CD4-positive, alpha-beta T cell treated with Interferon alpha-2 for 1 hour (primary cell): ENCODE measurements at places on chromosomes 1 and 21.

DNA sequence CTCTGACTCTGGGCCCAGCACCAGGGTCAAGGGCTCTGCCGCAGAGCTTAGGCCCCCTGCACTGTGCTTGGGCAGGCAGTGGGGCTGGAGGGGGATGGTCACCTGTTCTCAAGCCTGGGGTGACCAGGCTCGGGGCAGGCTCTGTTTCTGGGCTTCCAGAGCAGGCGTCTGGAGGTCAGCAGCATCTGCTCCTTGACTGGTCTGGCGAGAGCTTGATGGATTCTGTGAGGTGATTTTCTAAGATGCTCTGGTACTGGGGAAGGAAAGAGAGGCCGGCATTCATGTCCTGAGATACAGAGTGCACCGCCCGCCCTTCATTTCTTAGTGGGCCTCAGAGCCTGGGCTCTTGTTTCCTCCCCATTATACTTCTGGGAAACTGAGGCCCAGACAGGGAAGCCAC, 24.5 kb downstream of the RAB7B start:
- DNase-seq, result no peak

DNA sequence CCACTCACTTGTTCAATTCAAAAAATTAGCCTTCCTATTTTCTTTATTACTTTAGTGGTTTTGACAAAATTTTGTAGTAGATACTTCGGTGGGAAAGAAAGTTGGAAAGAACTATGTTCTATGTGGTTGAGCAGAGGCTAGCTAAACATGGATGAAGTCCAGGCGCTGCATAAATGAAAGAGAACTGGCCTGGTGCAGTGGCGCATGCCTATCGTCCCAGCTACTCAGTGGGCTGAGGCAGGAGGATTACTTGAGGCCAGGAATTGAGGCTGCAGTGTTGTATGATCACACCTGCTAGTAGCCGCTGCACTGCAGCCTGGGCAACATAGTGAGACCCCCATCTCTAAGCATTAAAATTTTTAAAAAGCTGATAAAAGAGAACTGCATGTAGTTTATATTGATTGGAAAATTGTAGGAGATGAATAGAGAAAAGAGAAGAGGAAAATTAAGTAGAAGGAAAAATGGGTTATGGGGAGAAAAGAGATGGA, 21.0 kb downstream of the IFNAR1 start:
- no peak for DNase-seq

DNA sequence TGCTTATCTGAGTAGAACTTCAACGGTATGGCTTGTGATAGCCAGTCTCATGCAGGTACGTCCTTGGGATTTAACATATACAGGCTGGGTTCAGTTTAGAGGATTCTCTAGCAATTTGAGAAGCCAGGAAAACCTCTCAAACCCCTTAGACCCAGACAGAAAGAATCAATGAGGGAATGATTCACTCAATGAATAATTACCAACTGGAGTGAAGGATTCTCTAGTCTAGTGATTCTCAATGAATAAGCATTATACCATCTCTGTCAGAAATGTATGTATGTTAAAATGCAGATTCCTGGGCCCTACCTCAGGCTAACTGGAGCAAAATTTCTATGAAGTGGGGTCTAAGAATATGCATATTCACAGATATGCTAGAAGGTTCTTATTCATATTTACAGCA, 54.5 kb upstream of the APP start:
- no peak for DNase-seq

- no peak for DNase-seq
These were observed 608.1 kb upstream of the CAMK1G start for GRCh38 chr1:208975456-208975855.

DNA sequence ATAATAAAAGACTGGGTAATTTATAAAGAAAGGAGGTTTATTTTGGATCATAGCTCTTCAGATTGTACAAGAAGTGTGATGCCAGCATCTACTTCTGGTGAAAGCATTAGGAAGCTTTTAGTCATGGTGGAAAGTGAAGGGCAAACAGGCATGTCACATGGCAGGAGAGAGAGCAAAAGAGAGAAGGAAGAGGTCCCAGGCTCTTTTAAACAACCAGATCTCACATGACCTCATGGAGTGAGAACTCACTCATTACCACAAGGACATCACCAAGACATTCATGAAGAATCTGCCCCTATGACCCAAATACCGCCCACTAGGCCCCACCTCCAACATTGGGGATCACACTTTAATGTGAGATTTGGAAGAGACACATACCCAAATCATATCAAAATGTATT, 10.0 kb downstream of the RPTN start:
- no peak for DNase-seq

- no peak for DNase-seq
These were observed 92.3 kb downstream of the PGBD5 start for GRCh38 chr1:230333590-230334446.

DNA sequence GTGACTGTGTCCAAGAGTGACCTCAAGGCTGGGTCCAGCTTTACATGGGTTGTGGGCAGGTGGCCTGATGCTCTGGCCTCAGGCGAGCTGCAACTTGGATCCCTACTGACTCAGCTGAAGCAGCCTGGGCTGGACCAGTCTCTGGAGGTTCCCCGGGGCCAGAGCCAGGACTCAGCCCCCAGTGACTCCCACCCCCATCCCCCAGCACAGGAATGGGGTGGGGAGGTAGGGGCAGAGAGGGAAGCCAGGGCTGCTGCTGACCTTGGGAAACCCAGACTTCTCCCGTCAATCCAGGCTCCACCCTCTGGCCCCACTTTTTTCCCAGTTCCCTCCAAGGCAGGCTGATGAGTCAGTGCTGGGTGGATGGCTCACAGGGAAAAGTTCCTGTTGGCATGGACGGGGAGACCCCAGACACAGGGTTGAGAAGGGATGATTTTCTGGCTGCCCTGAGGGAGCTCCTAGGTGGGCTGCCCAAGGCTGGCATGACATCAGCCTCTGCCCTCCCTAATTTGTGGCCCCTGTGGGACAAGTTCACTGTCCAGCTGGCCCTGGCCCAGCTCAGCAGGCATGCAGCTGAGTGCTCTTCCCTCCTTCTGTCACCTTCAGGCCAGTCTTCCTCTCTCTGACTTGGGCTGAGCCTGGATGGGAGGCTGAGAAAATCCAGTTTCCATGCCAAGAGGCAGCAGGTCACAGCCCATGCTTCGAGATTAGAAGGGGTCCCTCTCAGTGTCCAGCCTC, 2.2 kb downstream of the ZC3H12A start:
- DNase-seq, result no peak

DNA sequence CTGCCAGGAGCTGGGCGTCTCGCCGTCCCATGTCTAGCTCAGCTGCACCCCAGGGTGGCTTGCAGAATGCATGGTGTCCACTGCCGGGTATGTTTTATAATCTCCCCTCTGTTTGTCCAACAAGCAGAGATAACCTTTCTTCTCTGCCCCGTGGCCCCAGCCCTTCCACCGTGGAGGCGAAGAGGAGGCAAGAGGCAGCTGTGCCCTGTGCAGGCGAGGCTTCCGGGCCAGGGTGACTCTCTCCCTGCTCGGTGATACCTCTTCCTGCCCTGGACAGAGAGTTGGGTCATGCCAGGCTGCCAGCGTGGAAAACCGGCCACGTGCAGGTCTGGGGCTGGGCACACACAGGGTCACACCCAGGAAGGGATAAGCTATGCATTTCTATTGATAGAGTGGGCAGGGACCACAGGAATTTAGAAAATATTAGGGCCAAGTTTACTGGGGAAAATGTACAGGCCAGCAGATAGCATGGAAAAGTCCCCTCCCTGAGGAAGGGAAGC, at the start of gene TFF2:
Gene TFF2, minus strand, starts transcription at position 68 of the 500 bp plus-strand sequence. Its CDS starts 37 bp downstream, at position 31.
- no peak for DNase-seq

DNA sequence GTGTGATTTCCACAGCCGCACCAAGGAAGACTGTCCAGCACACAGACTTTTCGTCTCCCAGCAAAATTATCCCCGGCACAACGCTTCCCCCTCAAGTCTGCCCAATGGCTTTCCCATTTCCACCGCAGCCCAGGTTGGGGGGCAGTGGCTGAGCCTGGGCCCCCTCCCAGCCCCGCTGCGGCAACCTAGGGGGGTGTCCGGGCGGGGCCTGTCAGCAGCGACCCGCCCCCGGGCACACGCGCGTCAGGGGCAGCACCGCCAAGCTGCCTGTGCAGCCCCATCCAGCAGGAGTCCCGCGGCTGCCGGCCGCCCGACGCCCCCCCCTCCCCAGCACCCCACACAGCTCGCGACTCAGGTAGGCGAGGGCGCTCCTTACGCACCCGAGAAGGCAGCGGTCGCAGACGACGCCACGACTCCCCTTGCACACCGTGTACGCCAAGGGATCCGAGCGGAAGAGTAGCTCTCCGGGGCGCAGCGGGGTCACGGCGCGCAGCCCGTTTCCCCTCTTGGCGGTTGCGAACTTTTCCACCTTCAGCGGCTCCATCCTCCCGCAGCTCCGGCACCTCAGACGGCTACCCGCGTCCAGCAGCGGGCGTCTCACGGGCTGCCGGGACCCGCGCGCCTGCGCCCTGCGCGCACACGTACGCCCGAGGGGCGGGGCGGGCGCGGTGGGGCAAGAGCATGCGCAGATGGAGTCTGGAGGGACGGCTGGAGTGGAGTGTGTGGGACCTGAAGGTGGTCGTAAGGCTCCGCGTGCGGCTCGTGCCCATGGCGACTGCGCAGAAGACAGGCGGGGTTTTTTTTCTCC, at the start of gene SMYD3:
Gene SMYD3, minus strand, starts transcription at position 606 of the 808 bp plus-strand sequence.
- DNase-seq, result peak; percentile 79

- DNase-seq, result no peak
These were observed 176.9 kb upstream of the DEPDC1 start for GRCh38 chr1:68673771-68674170.

DNA sequence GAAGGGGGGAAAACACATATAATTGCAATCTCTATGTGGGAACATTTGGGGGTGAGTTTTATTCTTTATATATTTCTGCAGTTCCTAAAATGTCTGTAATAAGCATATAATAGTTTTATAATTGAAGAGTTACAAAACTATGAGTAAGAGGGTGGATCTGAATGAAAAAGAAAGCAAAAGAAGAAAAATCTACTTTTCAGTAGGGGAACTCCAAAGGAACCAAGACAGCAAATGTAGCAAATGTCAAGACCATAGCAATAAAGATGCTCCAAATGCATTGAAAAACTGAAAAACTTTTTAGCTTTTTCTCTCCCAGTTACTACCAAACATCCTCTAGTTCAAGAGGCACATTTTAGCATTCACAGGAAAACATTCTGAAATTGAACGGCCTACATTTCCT, 434.8 kb downstream of the LMO4 start:
- no peak for DNase-seq

GRCh38 chr1:11051781-11052511, 4.9 kb upstream of the MASP2 start:
- DNase-seq, result no peak

DNA sequence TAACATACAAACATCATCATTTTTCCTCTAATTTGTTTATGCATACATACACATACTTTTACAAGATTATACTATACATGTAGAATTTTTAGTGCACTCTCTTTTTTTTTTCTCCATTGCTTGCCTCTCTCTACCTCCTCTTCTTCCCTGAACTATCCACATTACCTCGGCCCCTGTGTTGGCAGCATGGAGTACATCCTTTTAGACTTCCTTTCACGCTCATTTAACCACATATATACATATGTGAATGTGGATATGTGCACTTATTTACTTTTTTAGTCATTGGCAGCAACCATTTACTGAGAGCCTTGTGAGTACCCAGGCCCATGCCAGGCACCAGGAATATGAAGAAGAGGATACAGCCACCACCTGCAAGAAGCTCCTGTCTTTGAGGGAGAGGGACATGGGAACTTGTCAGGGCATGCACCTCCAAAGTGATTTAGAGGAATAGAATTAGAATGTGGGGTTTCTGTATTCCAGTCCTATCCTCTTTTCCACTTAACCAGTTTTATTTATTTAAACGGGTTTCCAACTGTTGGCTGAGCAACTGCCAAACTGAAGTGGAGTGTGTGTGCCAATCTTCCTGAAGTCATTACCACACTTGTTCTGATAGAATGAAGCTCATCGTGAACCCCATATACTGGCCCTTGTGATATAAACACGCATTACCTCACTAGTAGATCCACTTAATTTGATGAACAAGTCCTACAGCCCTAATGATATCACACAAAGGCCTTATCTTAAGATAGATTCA, 212.6 kb downstream of the TNR start:
- no peak for DNase-seq
